ENCODE measurements at places on chromosomes 7 and 10. TPM values are rescaled to one million over a fixed set of nuclear protein-coding genes. Genes with fewer than 3 reads are reported as not detected.

GRCh38 chr10:588246-589165 lies 101.0 kb downstream of the DIP2C start:
- no peak for DNase-seq

DNA sequence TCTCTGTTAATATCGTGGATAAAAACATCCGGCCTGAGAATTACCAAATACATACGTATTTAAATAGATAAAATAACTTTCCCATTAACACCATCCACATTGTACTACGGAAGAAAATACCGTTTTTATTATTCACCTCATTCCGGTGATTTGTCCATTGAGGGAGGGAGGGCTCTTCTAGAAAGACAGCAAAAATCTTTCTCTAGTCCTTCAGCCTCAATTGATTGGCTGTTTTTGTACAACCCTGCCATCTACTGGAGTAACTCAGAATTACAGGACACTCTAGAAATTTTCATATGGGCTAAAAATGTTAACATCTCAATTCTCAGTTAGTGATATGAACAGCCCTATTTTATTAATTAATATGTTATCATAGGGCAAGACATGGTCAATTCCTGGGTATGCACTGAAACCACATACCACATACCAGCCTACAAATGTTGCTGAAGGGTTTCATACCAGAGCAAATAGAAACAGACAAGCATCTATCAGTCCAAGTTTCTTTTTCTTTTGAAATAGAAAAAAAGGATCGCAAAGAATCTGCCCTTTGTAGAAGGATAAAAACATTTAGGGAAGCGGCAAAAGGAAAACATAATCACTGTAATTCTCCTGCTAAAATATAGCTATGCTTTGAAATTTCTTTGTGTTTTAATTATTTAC lies 55.8 kb upstream of the CDCA7L start:
- DNase-seq, result peak; percentile 65

GRCh38 chr10:17217631-17218232 lies 10.3 kb upstream of the VIM start:
- no peak for DNase-seq

- no peak for DNase-seq
Measured at GRCh38 chr10:126930131-126930882, 25.1 kb downstream of the DOCK1 start.

DNA sequence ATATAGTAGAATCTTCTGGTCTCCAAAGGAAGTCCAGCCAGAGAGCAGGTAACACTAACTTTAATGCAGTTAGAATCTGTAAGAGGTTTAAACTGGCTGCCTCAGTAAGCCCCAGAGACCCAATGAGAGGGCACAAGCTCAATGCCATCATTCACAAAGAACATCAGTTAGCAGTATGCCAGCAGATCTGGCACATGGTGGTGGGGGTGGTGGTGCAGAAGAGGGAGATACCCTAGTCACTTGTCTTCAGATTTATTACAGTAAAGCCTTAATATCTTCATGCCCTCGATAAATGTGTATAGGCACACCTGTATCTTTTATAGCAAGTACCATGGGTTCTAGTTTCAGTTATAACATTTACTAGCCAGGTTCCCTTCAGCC lies 86.2 kb downstream of the SORBS1 start:
- no peak for DNase-seq

- DNase-seq, result no peak
Measured at GRCh38 chr7:7989133-7989532, 20.5 kb downstream of the GLCCI1 start.

- DNase-seq, result peak; percentile 52
Measured at GRCh38 chr10:97584060-97584797, at the start of gene HOGA1. Gene HOGA1 (plus strand): TSS chr10:97584389. CDS start chr10:97584704, 315 bp downstream.

- no peak for DNase-seq
Measured at GRCh38 chr7:21941611-21942141, 4.0 kb downstream of the CDCA7L start.

DNA sequence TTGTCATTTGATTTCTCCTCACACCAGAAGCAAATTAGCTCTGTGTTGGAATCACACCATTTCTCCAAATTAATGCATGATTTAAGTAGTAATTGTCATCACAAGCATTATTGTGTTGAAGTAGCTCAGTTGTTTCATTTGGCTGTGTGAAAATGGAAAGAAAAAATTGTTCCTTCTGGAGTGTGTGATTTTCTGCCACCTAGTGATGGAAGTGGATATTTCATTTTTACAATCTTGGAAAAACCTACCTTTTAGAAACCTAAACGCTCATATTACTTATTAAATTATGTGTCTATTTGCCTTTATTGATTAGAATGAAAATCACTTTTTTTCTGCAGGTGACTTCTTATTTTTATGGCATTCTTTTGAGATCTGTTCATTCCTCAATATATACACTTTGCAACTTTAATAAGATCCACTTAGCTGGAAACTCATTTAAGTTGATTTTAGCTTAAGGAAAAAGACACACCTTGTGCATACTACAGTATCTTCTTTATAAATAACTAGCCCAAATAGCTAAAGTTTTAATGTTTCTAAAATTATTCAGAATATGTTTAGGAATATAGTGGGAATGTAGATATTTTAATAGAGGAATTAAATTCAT lies 50.0 kb downstream of the SRI start:
- peak; percentile 21 for DNase-seq

DNA sequence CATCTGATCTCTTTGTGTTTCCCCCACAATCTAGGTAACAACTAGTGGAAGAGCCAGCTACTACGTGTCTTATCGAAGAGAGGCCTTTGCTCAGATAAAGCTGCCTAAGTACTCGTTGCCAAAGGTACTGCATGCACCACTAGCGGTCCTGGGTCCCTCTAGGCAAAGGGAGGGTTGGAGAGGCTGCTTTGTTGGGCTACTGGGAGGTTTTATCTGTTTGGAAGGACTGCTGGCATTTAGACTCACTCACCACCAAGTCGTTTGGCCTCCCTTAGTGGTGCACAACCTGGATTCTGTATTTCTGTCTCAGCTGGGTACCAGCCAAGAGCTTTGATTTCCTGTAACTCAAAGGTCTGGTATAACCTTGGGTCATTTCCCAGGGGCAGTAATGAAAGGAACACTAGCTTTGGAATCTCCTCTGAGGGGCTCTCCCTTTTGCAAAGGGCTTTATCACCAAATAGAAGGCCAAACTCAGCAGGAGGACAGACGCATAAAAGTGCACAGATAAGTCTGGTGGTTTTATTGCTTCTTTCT lies 498.3 kb downstream of the SORCS3 start:
- no peak for DNase-seq

DNA sequence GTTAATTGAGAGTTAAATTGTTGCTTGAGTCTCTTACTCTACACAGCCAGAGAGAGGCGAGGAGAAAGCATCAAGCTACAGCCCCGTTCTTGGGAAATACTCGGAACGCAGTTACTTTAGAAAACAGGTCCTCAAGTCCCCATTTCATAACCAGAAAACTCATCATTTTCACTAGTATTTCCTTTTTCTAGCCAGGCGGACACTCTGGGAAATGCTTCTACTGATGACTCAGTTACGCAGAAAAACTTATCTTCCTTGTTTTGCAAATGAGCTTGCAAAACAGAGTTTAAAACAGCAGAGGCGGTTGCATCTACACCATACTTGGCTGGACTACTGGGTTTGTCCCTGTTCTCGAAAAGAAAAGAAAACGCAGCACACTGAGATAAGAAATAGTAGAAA lies 111.4 kb upstream of the FGFR2 start:
- DNase-seq, result no peak

DNA sequence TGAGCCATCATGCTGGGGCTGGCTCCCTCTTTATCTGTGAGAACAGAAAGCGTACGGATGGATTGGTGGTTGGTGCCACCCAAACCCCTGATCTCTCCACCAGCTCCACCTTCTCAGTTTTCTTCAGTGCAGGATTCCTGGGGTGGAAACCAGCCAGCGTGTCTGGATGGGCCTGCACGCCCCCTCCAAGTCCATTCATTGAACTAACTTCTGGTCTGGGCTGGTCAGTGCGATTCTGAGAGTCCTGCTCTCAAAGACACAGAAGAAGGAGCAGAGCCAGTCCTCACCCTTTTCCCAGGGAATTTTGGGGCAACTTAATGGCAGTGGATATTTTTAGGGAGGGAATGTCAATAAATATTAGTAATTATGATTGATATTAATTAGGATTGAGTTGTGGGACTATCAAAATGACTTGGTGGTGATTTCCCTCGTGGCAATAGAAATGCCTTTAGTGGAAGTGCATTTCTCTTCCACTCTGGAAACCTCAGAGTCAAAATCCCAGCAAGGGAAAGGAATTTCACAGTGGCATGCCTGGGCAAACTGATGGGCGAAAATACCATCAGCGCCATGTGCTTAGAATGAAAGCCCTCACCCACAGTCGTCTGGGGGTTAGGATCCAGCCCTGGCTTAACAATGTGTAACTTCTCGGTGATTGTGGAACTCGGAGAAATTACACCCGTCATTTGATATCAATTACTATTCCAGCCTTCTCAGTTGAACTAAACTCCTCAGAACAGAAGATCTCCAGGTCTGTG lies 69.3 kb upstream of the EEPD1 start:
- no peak for DNase-seq

GRCh38 chr7:127447326-127447945 lies 54.9 kb upstream of the ZNF800 start:
- DNase-seq, result no peak

DNA sequence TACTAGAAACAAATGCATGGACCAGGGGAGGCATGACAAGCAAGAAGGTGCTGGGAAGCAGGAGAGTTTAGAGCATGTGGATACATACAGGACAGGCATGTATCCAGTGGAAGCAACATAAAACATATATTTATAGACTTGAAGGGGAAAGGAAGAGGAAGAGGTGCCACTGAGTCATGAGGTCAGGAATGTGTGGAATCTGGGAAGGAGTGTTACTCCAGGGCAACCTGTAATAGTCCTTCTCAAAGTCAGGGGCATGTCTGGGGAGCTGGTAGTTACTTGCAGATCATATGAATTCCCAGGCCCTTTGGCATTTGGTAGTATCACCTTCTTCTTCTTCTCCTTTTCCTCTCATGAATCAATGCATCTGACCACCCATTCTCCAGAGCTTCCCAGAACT lies 246.6 kb downstream of the XPNPEP1 start:
- no peak for DNase-seq

DNA sequence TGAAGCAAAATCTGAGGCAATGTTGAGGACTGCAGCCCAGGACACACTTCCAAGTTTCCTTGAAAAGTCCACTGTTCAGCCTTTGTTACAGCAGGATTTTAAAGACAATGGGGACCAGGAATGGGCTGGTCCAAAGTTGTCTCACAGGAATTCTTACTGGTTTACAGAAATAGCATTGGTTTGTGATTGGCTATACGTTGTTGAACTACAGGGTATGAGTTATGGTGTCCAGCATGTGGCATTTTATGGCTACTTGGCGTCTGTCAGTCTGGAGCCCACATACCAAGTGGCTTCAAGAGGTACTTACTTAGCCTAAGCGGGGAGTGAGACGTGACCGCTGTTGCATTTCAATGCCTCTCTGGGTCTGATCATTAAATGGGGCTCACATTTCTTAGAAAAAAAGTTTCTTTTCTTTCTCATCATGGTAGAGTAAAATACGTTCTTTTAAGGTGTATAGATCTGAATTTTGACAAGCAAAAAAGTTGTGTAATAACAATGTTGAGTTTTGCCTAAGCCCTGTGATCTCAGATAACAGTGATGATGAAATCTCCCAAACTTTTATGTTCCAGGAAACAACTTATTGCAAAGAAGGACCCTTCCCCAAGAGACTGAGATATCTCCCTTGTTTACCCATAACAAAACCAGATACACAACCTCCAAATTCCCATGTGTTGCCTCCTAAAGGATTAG lies 100.0 kb upstream of the TRIM24 start:
- DNase-seq, result no peak

DNA sequence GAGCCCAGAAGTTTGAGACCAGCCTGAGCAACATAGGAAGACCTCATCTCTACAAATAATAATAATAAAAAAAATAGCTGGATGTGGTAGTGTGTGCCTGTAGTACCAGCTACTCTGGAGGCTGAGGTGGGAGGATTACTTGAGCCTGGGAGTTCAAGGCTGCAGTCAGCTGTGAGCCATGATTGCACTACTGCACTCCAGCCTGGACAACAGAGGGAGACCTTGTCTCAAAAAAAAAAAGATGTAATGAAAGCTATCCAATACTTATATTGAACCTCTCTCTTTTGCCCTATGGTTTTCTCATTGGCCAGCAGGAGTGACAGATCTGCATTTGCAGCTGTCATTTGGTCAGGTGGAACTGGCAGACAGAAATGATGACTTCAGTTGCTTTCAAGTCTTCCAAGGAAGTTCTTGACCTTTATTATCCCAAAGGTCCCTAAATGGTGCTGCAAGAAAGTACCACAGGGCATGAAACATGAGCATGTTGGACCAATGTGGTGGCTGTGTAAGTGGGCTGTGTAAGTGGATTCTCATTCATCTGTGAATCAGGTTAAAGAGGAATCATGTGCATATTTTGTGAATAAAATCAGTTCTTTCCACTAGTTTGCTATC lies 99.4 kb downstream of the CALD1 start:
- DNase-seq, result no peak

GRCh38 chr7:143145-143751 lies 49.1 kb upstream of the FAM20C start:
- DNase-seq, result no peak

DNA sequence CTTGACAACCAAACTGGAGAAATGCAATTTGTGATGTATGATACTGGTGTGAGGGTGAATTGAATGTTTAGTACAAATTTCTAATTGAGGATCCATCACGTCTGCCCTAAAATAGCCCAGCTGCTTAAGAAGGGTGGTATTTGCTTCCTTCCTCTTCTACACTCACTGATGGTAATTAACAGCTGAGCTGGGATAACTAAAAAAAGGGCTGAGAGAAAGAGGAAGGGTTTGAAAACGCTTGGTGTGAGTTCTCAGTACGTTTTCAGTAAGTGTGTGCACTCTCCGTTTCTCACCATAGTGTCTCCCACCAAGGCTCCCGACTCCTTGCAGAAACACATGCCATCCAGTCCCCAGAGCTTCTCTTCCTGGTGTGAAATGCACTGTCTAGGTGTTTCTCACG lies 54.3 kb downstream of the MAP3K8 start:
- no peak for DNase-seq

DNA sequence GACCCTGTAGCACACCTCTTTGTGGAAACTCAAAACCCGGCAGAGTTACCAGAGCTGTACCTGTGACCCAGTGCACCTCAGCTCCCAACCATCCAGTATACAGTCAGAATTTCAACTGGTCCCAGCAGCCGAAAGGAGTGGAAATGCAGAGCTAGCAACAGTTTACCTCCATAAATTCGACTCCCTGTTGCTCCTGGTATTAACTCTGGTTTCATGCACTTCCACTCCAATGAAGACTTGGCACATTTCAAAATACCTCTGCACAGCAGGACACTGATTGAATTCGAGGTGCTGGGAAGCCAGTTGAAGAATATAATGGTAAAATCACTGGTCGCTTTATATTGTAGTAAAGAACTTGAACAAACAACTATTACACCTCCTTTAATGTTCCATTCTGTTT lies 17.9 kb upstream of the TIAL1 start:
- no peak for DNase-seq

Gene HNRNPF
- 204 TPM for polyA plus RNA-seq

Gene ZNF22
- 85.8 TPM for polyA plus RNA-seq

Gene ERVW-1
- polyA plus RNA-seq, result 2.7 TPM

Gene TAS2R41
- polyA plus RNA-seq, result not detected

Gene ASZ1
- not detected for polyA plus RNA-seq

Gene CALHM3
- not detected for polyA plus RNA-seq

Gene OPN1SW
- polyA plus RNA-seq, result 2.2 TPM

Gene PLAU
- polyA plus RNA-seq, result 16.1 TPM

Gene ENO4
- polyA plus RNA-seq, result 5.1 TPM

Gene NEUROD6
- not detected for polyA plus RNA-seq
